T-helper 17 cell (primary cell): ENCODE measurements at places on chromosomes 3 and 15.

DNA sequence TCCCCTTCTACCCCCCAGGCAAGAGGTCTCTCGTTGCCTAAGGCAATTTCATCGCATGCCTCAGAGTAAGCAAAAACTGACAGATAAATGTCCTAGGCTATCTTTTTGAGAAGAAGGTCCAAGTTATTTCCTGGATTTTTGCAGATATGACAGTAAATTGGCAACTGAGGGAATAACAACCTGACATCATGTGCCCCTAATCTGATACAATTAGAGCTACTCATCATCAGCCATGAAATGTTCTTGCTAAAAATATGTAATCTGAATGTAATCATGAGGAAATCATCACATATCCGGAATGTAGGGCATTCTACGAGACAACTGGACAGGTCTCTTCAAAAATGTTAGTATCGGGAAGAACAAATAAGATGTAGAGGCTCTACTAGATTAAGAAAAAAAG, 44.1 kb downstream of the TNIK start:
- H3K4me1 ChIP-seq, result peaks cover 57% of the 10 kb centered on the region
- DNase-seq, result no peak
- H3K27me3 ChIP-seq, result no peaks in the 10 kb centered on the region
- H3K27ac ChIP-seq, result no peak overlapping the region

GRCh38 chr3:45092132-45093031, 53.8 kb downstream of the CDCP1 start:
- H3K4me3 ChIP-seq, result no peak overlapping the region
- peaks cover 8% of the 10 kb centered on the region for H3K4me1 ChIP-seq
- no peak for DNase-seq
- H3K27ac ChIP-seq, result no peak overlapping the region

DNA sequence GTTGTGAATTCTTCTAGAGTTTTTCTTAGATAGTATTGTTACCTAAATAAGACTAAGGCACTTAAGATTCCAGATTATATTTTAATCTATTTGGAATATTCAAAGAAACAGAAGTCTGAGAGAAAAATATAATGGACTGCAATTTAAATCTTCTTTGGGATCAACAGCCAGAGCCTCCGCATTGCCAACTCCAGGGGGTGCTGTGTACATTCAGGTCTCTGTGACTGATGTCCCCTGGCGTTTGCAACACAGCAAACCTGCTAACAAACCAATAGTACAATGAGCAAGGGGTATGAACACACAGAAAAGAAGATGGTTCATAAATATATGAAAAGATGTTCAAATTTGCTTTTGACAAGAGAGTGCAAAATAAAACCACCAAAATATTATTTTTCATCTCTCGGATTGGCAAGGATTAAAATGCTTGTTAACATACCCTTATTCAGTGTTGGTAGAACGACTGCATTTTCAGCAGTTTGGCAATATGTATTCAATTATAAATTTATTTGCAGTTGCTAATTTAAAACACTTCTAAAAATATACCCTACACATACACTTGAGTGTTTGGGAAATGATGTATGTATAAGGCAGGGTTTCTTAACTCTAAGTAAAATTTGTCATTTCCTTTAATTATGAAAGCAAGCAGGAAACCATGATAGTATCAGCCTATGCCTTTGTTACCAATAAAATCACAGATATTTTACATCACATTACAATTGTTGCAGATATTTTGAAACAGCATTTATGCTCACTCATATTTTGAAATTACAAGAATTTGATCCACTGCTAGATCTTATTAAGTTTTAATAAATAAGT, 16.1 kb upstream of the TM4SF1 start:
- no peak overlapping the region for H3K27ac ChIP-seq
- no peak overlapping the region for H3K4me3 ChIP-seq
- DNase-seq, result no peak
- H3K36me3 ChIP-seq, result no peaks in the 10 kb centered on the region
- H3K4me1 ChIP-seq, result no peaks in the 10 kb centered on the region
- peaks cover 24% of the 10 kb centered on the region for H3K27me3 ChIP-seq

DNA sequence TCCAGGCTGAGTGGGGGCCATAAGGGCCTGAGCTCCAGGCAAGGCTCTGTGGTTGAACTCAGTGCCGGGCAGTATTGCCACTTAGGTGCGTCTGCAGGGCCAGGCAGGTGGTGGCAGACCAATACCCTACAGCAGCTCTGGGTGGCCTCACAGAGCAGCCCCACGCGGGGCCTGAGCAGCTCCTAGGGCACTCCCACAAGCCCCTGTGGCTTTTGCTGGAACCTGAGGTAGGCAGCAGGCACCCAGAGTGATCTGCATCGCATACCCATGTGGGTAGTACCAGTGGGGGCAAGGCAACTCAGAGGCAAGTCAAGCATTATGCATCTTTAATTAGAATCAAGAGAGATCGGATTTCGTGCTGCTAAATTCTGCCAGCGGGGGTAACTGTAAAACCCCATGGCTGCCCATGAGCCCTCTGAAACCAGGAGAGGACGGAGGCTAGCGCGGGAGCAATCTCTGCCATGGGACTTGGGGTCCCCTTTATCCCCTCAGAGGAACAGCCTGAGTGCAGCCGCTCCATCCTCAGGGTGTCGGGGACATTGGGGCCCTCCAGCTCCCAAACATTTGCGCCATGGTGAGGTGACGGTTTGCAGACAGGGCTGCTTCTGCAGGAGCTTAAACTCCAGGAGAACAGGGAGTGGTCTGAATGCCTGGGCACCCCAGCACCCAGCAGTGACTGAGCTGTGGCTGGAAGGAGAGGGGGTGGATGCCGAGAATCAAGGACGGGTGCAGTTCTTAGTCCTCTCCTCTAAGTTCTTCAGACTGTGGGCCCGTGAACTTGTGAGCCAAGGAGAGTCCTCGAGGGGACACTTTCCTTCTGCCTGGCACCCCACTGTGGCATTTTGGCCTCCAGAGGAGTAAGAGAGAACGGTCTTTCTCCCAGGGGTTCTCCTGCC, 62.4 kb upstream of the PCSK6 start:
- H3K27me3 ChIP-seq, result peaks cover 32% of the 10 kb centered on the region
- H3K27ac ChIP-seq, result no peak overlapping the region
- DNase-seq, result no peak
- no peak overlapping the region for H3K4me3 ChIP-seq

DNA sequence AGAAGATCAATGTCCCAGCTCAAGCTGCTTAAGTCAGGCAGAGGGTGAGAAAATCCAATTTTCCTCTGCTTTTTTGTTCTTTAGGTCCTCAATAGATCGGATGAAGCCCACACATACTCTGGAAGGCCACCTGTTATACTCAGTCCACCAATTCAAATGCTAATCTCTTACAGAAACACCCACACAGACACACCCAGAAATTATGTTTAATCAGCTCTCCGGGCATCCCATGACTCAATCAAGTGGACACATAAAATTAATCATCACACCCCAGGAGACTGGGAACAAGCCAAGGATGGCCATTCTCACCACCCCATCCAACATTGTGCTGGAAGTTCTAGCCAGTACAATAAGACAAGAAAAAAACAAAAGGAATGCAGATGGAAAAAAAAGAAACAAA, 67.8 kb upstream of the SLC24A5 start:
- no peak overlapping the region for H3K27ac ChIP-seq
- H3K27me3 ChIP-seq, result no peaks in the 10 kb centered on the region
- H3K4me1 ChIP-seq, result no peaks in the 10 kb centered on the region
- DNase-seq, result no peak
- no peaks in the 10 kb centered on the region for H3K36me3 ChIP-seq

DNA sequence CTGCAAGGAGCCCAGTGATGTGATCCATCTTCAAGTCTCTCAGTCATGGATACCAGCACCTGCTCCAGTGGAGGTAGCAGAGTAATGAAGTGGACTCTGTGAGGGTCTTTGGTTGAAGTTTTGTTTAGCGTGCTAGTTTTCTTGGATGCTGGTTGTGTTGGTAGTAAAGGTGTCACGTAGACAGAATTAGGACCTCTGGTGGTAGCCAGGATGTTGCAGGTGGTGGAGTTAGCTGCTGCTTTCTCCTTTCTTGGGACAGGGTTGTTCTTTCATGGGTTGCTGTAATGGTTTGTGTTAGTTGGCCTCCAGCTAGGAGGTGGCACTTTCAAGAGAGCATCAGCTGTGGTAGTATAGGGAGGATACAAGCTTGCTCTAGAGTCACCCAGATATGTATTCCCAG, 125.2 kb downstream of the ANXA2 start:
- peaks cover 41% of the 10 kb centered on the region for H3K27me3 ChIP-seq
- H3K4me1 ChIP-seq, result no peaks in the 10 kb centered on the region
- H3K4me3 ChIP-seq, result no peak overlapping the region
- no peak overlapping the region for H3K27ac ChIP-seq

DNA sequence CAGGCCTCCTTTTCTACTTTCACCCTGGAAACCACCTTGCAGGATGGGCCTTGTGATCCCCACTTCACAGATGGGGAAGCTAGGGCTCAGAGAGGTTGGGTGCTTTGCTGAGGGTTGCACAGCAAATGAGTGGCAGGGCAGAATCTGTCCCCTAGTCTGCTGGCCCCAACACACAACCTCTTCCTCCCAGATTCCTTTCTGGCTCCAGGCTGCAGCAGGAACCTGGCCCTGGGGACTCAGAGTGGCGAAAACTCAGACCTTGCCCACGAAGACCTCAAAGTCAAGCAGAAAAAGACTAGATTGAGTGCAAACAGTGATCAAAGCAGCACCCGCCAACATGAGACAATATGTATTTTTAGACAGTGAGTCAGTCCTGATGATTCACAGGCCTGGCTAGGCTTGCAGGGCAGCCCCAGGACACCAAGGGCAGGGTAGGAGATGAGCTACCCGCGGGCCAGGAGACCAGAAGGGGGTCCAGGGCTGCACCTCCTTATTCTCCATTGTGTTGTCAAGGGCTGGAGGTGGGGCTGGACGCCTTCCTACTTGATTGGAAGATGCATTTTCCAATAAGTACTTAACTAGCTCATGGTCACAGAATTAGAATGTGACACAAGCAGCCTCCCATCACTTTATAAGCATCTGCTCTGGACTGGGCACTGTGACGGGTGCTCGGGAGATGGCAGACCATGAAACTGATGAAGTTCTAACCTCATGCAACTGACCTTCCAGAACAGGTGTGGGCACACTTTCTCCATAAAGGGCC, 23.9 kb downstream of the GOLGA6L2 start:
- no peaks in the 10 kb centered on the region for H3K4me1 ChIP-seq
- no peak overlapping the region for H3K4me3 ChIP-seq
- no peaks in the 10 kb centered on the region for H3K27me3 ChIP-seq
- no peak for DNase-seq
- no peaks in the 10 kb centered on the region for H3K36me3 ChIP-seq
- no peak overlapping the region for H3K27ac ChIP-seq

DNA sequence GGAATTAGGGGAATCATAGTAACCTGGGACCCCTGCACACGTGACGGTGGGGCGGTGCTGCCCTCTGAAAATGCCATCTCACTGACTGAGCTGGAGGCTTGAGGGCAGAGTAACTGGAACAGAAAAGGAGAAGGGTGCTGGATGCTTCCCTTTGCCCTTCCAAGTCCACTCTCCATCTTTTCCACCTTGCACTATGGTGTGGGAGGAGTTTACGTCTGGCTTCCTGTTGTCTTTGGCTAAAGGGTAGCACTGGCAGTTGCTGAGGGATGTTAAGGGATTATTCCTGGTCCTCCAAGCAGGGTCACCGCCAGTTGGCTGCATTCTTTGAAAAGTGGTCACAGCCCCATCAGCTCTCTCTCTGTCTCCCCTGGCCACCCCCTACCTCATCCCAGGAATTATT, 129.4 kb upstream of the SNTN start:
- H3K36me3 ChIP-seq, result no peaks in the 10 kb centered on the region
- H3K27me3 ChIP-seq, result no peaks in the 10 kb centered on the region
- no peak overlapping the region for H3K4me3 ChIP-seq
- DNase-seq, result no peak
- H3K27ac ChIP-seq, result no peak overlapping the region
- no peaks in the 10 kb centered on the region for H3K4me1 ChIP-seq

- H3K4me3 ChIP-seq, result no peak overlapping the region
- peak overlapping the region; percentile 74 for H3K27ac ChIP-seq
- peaks cover 17% of the 10 kb centered on the region for H3K4me1 ChIP-seq
- DNase-seq, result no peak
- peaks cover 10% of the 10 kb centered on the region for H3K36me3 ChIP-seq
- H3K27me3 ChIP-seq, result no peaks in the 10 kb centered on the region
Measured at GRCh38 chr3:30696403-30696819, 90.0 kb downstream of the TGFBR2 start.

DNA sequence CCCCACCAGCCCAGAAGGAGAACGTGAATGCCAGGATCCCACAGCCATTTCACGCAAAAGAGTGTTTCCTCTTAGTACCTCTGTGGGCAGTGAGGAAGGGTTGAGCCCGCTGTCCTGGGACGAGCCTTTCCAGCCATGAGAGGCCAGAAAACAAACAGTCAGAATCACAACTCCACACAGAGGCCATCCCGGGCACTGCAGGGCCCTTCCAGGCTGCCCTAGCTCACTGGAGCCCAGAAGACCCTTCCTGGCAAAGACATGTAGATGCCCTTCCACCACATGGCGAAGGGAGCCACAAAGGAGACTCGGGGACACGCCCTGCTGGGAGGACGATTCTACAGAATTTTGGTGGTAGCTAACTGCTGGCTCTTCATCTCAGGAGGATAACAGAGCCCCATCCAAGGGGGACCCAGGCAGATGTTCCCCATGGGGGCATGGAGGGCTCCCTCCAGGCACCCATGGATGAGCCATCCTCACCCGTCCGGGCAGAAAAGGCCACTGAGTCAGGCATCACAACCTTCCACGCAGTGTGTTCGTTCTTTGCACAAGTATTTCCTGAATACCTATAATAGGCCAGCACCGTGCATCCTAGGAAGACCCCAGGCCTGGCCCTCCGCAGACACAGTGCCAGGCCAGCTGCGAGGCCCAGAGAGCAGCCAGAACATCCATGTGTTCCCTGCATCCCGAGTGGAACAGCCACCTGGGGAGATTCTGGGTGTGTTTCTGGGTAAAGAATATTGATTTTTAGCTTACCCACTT, 47.2 kb downstream of the SLC12A8 start:
- no peak for DNase-seq
- peaks cover 59% of the 10 kb centered on the region for H3K27me3 ChIP-seq
- H3K4me1 ChIP-seq, result peaks cover 5% of the 10 kb centered on the region

DNA sequence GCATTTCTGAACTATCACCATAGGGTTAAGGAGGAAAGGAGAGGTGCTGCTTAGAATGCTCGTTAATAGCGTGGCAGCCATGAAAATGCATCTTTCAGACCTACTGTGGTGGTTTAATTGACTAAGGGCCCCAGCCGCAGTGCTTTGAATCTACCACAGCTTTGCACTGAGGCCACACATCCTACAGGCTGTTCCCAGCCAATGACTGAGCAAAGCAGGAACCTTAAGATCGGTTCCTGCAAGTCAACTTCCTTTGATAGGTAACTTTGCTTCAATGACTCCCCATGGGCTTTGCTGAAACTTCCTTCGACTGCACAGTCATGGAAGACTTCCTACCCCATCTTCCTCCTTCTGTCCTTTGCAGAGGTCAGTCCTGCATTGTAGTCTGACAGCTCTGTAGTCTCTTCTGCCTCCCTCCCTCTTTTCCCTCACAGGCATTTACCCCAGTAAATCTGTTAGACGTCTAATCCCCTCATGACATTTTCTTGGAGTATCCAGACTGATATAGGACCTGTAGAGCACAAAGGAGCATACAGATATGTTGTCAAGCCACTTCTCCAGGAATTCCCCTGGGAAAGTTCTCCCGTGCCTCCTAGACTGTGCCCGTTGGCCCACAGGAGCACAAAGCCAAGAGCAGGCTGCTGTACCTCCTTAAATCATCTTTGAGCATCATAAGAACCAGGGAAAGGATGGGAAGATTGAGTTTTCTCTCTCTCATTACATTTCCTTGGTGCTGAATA, 2.6 kb upstream of the BCL2A1 start:
- H3K27ac ChIP-seq, result no peak overlapping the region
- no peak overlapping the region for H3K4me3 ChIP-seq
- H3K27me3 ChIP-seq, result no peaks in the 10 kb centered on the region
- peaks cover 22% of the 10 kb centered on the region for H3K4me1 ChIP-seq
- peaks cover 5% of the 10 kb centered on the region for H3K36me3 ChIP-seq
